ENCODE measurements at places on chromosomes 12 and 14.

GRCh38 chr12:15818418-15818817 lies 29.2 kb upstream of the EPS8 start:
- DNase-seq: no peak

GRCh38 chr14:51498411-51499227 lies 153.1 kb upstream of the FRMD6 start:
- DNase-seq: no peak

- no peak for DNase-seq
Measured at GRCh38 chr14:94119071-94119470, 8.5 kb downstream of the IFI27 start.

- no peak for DNase-seq
Measured at GRCh38 chr12:69851976-69852375, 26.9 kb downstream of the MYRFL start.

DNA sequence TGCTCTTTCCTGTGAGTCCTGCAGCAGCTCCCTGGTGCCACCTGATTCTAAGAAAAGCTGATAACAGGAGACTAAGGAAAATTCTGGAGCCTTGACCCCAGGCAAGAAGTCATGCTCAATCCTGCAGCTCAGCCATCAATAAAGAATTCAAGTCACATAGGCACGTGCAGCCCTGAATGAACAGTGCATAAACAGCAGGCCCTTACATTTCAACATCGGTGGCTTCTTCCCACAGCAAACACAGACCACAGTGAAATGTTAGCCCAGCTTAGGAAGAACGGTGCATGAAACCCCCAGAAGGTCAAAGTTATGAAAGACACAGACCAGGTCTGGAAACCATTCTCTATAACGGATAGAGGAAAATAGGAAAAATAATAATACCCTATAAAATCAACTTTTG lies 10.5 kb downstream of the CINP start:
- DNase-seq: no peak

GRCh38 chr14:105474483-105475268 lies at the start of gene CRIP2:
TSS of gene CRIP2 (plus strand) at chr14:105474821. CDS start at chr14:105474863, 42 bp downstream.
- DNase-seq: no peak

DNA sequence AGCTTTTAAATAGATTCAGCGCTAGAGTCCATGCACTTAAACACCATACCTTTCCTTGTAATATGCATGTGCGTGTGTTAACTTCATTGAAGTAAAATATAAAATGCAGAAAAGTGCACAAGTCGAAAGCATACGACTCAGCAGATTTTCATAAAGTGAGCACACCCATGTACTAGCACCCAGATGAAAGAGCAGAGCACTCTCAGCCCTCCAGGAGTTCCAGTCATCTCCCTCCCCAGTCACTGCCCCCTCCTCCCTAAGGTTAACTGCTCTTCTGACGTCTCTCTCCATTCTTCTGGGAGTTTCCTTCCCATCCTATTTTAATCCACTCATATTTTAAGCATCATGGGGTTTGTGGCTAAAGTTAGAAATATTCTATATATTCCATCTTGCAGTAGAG lies 20.2 kb downstream of the RDH12 start:
- DNase-seq: no peak

- no peak for DNase-seq
Measured at GRCh38 chr12:25317553-25317952, 66.8 kb upstream of the KRAS start.

DNA sequence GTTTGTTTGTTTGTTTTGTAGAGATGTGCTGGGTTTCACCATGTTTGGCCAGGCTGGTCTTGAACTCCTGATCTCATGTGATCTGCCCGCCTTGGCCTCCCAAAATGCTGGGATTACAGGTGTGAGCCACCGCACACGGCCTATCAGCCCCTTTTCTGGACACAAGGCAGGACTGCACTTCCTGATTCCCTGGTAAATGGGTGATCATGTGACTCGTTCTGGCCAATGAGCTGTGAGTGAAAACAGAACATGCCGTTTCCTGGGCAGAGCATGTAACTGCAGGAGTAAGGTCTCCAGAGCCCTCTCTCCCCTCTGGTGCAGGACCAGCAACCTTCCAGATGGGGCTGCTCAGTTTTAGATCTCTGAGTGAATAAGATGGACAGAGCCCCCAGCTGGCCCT lies 92.7 kb downstream of the ITPK1 start:
- peak; percentile 34 for DNase-seq

DNA sequence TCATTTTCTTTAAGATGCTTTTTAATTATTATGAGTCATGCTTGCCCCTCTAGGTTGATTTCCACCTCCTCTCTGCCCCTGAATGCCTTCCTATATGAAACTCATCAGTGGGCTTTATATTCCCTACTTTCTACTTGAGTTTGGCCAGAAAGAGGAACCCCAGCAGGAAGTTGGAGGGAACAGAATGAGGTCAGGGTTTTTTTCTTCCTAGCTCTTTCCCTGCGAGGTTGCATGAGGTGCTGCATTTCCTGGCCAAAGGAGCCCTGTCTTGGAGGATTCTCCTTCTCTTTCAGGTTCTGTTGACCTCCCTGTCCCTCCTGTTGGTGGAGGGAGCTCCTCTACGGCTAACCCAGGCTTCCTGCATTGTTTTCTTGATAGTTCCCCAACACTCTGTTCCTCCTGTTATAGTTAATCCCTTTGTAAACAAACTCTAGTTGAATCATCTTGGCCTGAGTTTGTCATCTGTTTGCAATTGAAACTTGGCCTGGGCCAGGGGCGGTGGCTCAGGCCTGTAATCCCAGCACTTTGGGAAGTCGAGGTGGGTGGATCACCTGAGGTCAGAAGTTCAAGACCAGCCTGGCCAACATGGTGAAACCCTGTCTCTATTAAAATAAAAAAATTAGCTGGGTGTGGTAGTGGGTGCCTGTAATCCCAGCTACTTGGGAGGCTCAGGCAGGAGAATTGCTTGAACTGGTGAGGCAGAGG lies 15.3 kb upstream of the SPIC start:
- DNase-seq: no peak

DNA sequence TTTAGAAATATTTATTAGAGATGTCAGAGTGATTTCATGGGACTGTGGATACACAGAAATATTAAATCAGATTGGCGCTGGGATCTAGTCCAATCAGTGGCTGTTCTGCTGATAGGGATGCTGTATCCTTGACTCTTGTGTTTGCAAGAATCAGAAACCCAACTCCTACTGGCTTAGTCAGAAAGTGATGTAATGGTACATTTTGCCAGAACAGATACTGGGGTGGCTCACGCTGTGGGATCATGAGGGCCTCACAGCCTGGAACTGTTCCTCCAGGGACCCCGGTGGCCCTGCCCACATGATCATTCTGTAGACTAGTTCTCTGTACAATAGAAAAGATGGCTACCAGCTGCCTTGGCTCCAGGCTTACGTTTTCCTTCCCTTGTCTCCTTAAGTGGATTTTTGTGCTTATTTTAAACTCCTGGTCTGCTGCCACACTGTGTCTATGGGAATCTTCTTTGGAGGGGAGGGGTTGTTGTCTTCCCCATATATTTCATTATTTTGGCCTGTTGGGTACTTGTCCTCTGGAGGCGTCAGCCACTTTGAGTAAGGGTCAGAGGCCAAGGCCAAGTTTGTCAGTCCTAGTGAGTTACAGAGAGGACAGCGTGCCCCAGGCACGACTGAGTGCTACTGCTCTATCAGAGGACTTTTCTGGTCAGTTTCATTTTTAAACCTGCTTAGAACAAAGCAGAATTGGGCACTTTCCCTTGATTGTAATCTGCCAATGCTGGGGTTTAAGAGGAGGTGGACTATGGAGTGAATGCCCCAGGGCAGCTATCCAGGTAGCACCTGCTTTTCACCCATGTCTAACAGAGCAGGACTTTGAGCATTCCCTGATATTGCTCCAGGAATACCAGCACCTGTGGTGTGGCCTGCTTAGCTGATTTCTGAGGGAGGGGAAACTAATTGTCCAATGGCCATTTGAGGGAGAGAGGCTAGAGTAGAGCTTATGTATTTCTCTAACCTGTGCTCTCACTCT lies 164.3 kb downstream of the SLC5A8 start:
- no peak for DNase-seq

DNA sequence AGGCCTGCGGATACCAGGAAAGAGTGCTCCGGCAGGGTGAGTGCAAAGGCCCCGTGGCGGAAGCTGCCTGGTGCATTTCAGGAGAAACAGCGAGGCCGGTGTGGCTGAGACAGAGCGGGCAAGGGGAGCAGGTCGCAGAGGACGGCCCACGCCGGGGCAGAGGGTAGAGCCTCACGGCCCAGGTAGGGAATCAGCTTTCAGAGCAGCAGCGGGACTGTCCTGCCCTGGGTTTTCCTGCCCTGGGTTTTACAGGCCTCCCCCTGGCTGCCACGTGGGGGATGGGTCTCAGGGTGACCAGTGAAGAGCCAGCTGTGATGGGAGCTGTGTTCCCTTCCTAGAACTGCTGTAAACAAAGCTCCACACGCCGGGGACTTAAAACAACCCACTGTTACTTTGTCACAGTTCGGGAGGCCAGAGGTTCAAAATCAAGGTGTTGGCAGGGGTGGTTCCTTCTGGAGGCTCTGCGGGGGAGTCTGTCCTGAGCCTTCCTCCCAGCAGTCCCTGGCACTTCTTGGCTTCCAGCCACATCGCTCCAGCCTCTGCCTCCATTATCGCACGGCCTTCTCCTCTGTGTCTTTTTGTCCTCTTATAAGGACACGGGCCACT lies 10.4 kb downstream of the NCOR2 start:
- DNase-seq: no peak

GRCh38 chr14:100866666-100867630 lies 36.6 kb downstream of the RTL1 start:
- DNase-seq: no peak

DNA sequence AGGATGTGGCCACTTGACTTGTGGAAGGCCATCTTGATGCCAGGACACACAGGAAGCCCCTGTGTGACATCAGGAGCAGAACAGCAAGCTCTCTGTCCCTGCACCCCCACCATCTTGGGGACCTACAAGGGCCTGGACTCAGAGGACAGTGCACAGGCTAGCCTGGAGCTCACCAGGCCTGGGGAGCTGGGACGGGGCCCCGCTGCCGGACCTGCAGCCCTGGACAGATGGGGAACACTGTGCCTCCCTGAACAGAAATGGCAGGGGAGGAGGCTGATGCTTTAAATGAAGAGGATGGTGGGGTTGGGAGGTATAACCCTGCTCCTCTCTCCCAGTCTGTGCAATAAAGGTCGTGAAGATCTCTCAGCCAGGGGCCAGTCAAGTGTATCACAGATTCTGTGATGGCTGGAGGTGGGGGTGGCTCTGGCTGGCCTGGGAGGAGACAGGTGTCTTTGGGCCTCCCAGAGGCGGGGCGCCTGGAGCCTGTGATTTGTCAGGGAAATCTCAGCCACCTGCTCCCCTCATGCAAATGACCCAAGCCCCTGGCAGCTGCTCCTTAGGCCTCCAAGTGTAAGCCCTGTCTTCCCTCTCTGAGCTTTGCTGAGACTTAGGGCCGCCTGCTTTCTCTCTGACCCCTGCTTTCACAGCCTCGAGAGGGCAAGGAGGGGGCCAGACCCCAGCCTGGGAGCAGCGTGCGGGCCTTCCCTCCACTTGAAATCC lies 1.1 kb upstream of the GNB3 start:
- DNase-seq: no peak

DNA sequence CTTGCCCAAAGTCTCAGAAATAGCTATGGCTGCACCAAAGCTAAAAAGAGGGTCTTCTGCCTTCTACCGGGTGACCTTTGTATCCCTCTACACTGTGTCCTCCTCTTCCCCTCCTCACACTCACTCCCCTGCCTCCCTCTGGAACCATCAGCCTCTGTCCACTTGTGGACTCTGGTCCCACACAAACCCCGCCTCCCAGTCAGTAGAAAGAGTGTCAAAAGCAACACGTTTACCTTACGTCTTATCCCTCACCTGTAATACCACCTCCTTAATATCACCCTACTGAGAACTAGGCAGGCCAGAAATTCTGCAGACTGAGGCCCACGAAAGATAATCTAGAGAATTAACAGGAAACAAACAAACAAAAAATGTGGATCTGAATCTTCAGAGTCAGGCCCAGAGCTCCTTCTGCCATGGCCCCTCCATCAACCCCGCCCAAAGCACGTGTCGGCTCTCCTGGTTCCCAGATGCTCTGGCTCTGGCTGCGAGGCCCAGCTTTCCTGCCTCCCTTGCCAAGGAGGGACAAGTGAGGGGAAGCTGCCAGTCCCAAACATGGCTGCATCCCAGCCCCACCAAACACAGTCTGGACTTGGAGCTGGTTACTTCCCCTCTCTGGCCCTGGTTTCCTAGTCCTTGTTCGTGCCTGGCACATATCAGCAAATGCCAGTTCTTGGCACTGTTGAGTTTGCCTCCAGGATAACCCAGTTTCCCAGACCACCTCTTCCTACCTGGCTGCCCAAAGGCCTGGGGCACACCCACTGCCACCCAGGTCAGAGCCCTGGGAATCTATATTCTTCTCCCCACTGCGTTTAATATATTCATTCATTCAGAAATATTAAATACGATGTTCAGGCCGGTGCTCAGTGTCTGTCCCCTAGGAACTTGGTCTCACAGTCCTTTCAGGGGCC lies 2.7 kb downstream of the ACTN1 start:
- no peak for DNase-seq

DNA sequence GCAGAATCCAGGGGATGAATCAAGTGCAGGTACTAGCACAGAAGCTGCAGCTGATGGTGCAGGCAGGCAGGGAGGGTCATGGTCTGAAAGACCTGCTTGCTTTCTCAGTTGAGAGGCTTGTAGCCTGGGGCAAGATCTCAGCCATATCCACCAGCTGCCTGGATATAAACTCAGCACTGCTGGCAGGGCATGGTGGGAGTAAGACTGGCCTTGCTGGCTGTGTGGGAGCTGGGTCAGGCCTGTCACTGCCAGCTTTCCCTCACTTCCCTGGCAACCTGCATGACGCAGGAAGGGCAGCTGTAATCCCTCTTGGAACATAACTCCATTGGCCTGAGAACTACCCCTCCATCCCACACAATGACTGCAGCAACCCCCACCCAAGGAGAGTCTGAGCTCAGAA lies 230.1 kb downstream of the ANO6 start:
- no peak for DNase-seq

GRCh38 chr12:49028666-49029275 lies 10.2 kb upstream of the PRKAG1 start:
- DNase-seq: no peak

DNA sequence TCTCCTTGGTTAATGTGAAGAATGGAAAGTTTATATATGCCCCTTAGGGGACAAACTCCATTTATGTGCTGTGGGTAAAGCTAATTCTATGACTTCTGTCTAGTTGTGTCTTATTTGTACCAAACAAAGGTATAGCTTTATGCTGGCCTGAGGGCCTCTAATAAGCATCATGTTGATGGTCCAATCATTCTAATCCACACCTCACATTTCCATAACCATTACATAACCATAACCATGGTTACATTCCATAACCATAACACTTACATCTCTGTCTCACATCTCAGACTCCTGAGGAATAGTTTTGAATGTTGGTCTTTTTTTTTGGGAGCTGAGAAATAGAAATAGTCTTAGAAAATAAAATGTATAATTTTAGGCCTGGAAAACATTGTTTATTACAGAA lies 1097.1 kb downstream of the FLRT2 start:
- DNase-seq: no peak

GRCh38 chr14:51500776-51501175 lies 150.9 kb upstream of the FRMD6 start:
- DNase-seq: no peak

GRCh38 chr14:70317091-70317968 lies 42.2 kb downstream of the COX16 start:
- no peak for DNase-seq
